ENCODE measurements at places on chromosomes 3 and 15.

DNA sequence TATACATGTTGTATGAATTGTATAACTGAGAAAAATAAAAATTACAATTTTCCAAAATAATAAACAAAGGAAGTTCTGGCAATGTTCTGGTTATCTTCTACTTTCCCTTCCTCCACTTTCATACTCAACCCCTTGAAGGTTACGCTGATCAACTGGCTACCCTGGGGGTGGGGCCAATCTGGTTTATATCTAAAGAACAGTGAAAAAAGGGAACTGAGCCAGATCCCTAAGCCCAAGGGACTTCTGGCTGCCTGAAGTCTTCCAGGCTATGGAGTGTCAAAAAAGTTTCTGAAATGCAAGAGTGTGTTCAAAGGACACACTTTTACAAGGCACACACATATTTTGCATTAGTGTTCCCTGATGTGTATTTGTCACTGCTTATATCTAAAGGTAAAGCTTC, 591.9 kb downstream of the ROBO1 start:
- no peak for DNase-seq

GRCh38 chr15:66643033-66643432, 59.0 kb upstream of the SMAD6 start:
- DNase-seq = no peak

DNA sequence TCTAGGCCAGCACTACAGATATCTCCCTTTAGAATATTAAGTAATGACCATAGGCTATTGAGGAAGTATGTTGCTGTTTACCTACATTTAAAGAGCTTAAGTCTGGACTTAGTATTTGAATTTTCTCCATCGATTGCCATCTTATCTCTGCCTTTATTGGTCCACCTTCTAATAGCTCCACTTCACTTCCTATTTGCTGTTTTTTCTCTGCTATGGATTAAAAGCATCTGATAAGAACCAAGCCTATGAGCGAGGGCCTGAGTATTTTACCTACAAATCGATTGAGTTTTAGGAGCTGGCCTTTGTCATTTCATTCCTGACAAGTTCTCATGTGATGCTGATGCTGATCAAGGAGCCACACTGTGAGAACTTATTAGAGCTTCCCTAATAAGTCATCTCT, 52.6 kb upstream of the AKAP13 start:
- no peak for DNase-seq

GRCh38 chr15:81302701-81303109, 21.2 kb downstream of the STARD5 start:
- DNase-seq = no peak

GRCh38 chr3:109178708-109179107, 42.2 kb downstream of the C3orf85 start:
- DNase-seq = no peak

DNA sequence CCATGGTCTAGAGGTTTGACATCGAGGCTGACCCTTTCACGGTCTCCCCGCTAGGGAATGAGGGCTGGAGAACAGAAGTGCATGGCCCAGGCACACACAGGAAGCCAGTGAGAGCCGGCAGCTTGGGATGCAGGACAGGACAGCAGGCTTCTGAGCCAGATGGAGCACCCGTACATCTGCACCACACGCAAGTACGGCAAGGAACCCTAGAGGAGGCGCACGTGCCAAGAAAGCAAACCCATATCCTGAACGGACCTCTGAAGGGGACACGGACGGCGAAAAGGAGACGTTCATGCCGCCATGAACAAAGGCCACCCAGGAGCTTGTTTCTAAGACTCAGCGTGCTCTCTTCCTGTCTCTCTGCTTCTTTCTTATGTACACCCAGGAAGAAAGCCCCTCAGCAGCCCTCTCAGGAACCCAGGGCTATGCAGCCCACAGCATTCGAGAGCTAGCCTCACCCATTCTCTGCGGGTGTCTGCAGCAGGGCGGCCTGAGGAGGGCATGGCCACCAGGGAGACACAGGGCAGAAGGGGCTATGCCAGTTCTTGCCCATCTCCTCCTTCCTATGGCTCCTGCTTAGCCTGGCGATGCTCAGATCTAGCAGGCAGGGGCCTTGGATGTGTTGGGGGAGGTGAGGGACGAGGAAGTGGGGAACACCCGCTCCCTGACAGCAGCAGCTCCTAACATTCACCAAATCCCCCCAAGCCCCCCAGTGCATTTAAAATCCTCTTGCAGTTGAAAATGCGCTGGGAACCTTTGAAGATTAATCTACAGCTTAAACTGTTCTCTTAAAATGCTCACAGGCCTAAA, 81.3 kb downstream of the PCSK6 start:
- no peak for DNase-seq

- no peak for DNase-seq
Measured at GRCh38 chr15:69290346-69291164, 8.2 kb upstream of the PAQR5 start.

GRCh38 chr3:118137778-118138177, 896.9 kb downstream of the IGSF11 start:
- DNase-seq = no peak

GRCh38 chr3:16821053-16821452, 63.7 kb upstream of the PLCL2 start:
- DNase-seq = no peak

GRCh38 chr3:183875411-183875810, 9.3 kb downstream of the PARL start:
- no peak for DNase-seq

DNA sequence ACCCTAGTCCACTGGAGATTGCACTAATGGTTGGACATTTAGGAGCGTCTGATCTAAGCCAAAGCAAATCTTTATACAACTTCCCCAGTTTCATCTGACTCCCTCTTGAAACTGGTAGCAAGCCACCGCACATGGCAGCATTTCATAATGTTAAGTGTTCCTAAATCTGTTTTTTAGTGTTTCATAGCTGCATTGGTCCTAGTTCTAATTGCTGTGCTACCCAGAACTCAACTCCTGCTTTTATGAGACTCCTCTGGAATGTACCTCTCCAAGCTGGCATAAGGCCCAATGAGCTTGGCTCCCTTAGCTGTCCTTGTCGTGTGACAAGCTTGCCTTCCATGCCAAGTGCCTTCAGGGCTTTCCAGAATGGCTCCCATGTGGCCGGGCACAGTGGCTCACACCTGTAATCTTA, 65.3 kb upstream of the FLNB start:
- DNase-seq = no peak

GRCh38 chr15:80186066-80186465, 33.3 kb downstream of the FAH start:
- no peak for DNase-seq

DNA sequence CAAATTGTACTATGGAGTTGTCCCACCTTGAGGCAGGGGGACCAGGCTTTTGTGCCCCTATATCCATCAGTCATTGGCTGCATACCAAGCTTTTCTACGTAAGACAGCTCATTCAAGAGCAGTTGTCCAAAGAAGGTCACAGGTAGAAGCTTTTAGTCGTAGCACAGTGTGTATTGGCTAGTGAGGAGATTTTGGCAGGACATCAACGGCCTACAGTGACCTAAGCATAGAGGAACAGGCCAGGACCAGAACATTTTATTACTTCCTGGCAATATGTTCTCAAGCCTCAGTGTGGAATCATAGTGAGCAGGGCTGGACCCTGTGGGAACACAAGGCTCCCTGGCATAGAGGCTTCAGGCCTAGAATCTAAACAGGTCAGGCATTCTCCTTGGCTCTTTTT, 105.4 kb upstream of the ANKRD28 start:
- no peak for DNase-seq

- DNase-seq = no peak
Measured at GRCh38 chr3:5160321-5160720, 27.2 kb upstream of the EDEM1 start.

DNA sequence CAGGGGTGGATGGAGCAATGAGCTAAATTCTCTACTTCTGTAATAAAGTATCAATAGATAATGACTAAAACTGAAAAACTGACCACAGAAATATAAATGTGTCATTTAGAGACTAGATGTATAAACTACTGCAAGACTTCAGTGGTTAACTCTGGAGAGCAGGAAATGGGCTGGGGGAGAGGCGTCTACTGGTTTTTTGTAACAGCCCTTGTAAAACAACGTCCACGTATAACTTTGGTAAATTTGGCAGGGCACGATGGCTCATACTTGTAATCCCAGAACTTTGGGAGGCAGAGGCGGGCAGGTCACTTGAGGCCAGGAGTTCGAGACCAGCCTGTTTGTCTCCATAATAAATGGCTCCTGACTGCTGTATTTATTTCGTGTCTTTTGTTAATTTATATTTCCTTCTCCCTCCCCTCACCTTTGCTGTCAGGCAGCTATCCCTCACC, 12.5 kb downstream of the RAB27A start:
- no peak for DNase-seq

DNA sequence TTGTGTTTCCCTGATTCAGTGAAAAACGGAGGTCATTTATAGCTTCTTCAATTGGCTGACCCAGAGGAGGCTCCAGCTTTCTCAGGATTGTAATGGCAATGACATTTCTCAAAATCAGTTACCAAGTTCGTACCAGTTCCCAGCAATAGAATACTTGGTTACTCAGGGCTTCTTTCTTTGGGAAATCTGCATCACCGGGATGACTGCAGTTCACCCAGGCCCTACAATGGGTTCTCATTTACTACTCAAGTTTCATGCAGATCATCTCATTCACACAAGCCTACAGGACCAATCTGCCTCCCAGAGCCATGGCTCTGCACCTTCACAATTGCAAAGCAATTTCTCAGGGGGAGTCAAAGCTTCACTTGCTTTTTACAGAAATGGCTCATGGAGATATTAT, 109.6 kb downstream of the FHIT start:
- DNase-seq = no peak

GRCh38 chr15:40768521-40769273, 1.1 kb upstream of the C15orf62 start:
- no peak for DNase-seq

DNA sequence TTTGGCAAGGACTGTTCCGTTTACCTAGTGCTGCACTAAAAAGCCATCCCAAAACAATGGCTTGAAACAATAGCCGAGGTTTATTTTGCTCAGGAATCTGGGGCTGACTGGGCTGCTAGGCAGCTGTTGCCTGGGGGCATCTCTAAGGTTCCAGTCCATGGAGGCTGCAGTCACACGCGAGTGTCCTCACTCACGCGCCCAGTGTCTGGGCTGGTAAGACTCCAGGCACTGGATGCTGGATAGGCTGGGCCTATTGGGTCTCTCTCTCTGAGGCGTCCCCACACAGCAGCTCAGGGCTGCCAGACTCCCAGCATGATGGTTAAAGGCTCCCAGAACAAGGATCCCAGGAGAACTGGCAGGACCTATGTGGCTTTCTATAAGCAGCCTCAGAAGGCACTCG, 34.2 kb downstream of the ALS2CL start:
- DNase-seq = no peak

DNA sequence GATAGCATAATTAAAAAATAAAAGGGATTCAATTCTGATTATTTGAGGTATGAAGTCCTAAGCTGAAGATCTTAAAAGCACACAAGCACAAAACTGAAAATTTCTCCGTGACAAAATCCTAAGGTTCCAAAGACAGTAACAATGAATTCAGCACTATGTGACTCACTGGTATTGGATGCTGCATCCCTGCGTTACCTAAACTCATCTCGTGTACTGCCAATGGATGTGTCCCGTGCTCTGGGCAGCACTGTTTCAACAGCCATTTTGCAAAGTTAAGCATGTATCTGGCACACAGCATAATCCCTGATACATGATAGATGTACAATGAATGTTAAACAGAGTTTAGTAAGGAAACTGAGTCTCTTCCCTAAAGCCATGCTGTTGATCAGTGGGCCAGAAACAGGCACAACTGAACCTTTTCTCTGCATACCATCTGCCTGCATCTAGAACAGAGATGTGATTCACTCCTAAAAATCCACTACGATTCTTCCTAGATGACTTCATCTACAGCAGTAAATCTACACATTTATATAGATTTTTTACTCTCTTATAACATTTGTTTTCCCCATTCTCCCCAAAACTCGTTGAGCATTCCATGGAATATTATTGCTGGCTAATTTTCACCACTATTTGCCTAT, 14.3 kb downstream of the SUCLG2 start:
- no peak for DNase-seq

DNA sequence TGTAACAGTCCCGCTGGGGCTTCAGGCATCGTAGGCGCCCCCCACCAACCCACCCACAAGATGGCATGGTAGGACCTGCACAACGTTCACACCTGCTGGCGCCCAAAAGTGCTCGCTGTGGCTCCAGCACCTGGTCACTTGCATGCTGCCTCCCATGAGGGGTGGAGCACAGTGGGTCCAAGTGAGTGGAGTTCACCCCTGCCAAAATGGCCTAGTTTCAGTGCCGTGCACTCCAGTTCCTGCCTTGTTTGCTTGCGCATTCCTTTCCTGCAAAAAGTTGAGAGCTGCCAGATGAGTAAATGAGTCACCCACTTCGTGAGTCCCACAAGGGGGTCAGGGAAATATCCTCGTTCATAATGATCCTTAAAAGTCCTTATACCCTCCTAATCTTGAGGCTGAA, 788.7 kb upstream of the DPPA4 start:
- no peak for DNase-seq

- DNase-seq = no peak
Measured at GRCh38 chr3:138384531-138384930, 36.2 kb downstream of the MRAS start.

Measured in stimulated activated CD8-positive, alpha-beta memory T cell treated with anti-CD3 and anti-CD28 coated beads, Interleukin-4, amount 100 ng/mL, for 1 hour (primary cell).